ENCODE measurements at places on chromosomes 5 and 9.

DNA sequence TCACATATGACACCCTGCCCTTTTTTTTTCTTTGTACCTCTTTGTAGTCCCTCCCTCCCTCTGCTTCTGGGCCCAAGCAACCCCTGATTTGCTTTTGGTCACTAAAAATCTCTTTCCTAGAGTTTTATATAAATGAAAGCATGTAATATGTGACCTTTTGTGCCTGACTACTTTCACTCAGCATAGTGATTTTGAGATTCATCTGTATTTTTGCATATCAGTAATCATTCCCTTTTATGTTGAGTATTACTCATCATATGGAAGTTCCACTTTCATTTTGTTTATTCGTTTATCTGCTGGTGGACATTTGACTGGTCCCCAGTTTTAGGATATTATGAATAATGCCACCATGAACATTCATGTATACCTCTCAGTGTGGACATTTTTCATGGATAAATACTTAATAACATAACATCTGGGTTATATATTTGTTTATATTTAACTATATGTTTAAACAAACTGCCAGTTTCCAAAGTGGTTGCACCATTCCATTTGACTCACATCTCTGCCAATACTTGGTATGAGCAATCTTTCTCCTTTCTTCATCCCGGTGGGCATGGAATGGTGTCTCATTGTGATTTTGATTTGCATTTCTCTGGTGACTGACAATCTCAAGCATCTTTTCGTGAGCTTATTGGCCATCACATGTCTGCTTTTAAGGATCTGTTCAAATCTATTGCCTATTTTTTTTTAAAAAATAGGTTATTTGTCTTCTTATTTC lies 115.7 kb upstream of the S1PR3 start:
- no peak for DNase-seq

- DNase-seq = no peak
Measured at GRCh38 chr5:160397492-160397891, 2.4 kb downstream of the FAM200C start.

GRCh38 chr5:5221724-5222123 lies 81.6 kb downstream of the ADAMTS16 start:
- DNase-seq = no peak

DNA sequence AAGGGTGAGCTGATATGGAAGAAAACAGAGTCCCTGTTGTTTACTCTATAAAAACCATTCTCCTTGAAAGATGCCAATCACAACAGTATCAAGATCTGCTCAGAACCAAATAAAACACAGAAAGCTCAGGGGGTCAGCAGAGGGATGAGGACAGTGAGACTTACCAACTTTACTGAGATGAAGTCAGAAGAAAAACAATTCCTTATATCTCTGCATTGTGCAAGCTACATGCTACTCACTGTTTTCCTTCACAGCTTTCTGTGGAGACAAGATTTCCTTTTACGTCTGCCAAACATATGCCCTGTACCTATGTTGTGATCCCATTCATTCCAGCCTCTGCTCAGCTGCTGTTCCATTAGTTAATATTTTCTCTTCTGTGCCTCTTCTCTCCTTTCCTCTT lies 185.6 kb downstream of the TSSK1B start:
- no peak for DNase-seq

GRCh38 chr5:97100476-97100875 lies 41.9 kb downstream of the LIX1 start:
- DNase-seq = no peak

GRCh38 chr5:119067450-119067849 lies 3.4 kb upstream of the DMXL1 start:
- no peak for DNase-seq

DNA sequence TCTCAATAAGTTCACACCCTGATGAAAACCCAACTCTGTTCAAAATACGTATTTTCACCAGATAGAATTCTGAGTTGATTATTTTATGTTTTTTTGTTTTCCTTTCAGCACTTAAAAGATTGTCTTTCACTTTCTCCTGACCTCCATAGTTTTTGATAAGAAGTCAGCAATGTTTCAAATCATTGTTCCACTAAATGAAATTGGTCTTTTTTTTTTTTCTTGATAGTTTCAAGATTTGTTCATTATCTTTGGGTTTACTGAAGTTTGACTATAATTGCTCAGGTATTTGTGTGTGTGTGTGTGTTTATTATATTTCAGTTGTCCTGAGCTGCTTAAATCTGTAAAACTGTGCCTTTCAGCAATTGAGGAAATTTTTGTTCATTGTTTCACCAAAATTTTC lies 498.7 kb downstream of the TLE1 start:
- DNase-seq = no peak

GRCh38 chr5:139577689-139578290 lies 16.7 kb downstream of the UBE2D2 start:
- DNase-seq = no peak

GRCh38 chr9:124251204-124251603 lies 6.5 kb upstream of the NEK6 start:
- DNase-seq = no peak

DNA sequence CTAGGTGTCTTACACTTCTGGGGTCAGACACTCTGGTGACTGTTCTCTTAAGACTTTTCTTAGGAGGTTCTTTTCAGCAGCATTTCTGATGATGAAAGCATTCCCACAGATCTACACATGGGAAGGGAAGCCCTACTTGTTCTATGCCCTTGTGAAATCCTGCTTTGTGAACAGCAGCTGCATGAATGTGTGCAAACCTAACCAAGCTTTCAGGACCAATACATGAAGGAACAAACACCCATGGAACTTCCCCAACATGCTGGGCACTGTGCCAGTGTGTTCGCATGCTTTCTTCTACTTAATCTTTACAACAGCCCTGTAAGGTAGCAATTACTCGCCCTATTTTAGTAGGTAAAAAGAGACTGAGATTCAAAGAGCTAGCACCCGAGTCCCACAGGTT lies 439.9 kb upstream of the KLF4 start:
- DNase-seq = no peak

DNA sequence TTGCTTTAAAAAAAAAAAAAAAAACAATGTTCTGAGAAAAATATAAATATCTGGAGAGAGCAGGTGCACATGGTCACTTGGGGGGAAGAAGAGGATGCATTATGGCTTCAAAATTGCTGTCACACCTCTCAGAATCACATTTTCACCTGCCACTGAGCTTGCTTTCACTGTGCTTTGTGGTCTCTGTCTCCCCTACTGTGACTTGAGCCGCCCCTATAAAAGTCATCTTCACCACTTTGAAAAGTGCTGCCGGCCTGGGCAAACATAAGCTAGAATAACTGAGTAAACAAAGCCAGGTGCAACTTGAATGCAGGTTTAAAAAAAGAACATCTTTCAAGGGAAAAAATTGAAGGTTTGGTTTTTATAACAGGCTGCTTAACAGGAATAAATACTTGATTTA lies 368.1 kb upstream of the GRIA1 start:
- DNase-seq = no peak

All from stimulated activated CD8-positive, alpha-beta memory T cell treated with anti-CD3 and anti-CD28 coated beads, Interleukin-15, amount 100 ng/mL, for 24 hours (primary cell).